ENCODE measurements at places on chromosomes 5 and 9.

GRCh38 chr9:88544245-88544644 is 9.3 kb downstream of the NXNL2 start:
- no peak for DNase-seq

- DNase-seq = no peak
These were observed 57.1 kb downstream of the IPPK start for GRCh38 chr9:92612816-92613215.

DNA sequence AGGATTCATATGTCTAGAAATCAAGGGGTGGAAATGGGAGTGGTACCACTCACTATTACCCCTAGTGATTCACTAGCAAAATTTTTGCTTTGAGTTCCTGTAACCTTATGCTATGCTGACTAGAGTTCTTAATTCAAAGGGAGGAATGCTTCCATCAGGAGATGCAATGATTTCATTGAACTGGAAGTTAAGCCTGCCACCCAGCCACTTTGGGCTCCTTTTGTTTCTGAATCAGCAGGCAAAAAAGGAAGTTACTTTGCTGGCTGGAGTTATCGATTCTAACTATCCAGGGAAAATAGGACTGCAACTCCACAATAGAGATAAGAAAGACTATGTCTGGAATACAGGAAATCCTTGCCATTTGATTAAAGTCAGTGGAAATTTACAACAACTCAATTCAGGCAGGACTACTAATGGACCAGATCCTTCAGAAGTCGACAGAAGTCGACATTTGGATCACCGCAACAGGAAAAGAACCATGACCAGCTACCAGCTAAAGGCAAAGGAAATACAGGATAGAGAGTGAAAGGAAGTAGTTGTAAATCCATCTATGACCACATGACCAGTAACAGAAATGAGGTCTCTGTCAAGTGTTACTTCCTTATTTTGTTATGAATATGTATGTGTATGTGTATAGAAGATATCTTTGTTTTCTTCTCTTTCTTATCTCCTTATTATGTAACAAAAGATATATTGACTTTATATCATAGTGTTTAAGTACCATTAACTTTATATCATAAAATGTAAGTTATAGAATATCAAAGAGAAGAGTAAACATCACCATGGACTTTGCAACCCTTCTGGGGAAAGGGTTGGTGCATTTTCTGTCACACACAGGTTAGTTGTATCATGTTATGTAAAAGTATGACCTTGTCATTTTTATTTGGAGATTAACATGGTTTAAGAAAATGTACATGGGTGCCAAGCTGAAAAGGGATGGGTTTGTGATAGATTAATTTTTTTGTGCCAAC is 198.7 kb upstream of the HAPLN1 start:
- no peak for DNase-seq

DNA sequence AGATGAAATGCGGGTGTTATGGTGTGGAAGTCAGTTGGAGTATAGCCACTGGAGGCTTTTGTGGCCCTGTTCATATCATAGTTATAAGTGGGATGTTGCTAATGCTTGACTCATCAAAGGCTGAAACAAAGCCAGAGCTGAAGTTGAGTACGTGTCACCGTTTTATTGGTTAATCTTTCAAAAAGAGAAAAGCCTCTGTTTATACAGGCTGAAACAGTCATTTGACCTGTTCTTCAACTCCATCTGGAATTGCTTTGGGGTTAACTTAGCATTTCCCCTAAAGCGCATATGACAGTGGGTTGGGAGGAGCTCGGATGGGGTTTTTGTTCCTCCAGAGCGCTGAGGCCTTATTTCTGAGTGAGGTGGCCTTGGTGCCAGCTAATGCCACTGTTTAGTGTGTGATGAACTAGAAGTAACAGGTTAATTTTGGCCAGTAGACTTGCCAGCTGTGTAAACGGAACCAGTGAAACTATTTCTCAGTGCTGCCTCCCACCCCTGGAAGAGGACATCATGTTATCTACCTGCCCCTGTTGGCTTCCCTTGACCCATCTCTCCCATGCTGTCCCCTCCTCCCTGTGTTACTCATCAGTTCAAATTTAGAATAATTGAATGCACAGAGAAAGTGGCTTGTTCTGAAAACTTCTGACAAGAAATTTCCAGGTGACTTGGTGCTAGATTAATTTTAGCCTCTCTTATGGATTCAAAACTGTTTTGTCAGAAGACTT is 34.2 kb downstream of the MTAP start:
- DNase-seq = no peak

DNA sequence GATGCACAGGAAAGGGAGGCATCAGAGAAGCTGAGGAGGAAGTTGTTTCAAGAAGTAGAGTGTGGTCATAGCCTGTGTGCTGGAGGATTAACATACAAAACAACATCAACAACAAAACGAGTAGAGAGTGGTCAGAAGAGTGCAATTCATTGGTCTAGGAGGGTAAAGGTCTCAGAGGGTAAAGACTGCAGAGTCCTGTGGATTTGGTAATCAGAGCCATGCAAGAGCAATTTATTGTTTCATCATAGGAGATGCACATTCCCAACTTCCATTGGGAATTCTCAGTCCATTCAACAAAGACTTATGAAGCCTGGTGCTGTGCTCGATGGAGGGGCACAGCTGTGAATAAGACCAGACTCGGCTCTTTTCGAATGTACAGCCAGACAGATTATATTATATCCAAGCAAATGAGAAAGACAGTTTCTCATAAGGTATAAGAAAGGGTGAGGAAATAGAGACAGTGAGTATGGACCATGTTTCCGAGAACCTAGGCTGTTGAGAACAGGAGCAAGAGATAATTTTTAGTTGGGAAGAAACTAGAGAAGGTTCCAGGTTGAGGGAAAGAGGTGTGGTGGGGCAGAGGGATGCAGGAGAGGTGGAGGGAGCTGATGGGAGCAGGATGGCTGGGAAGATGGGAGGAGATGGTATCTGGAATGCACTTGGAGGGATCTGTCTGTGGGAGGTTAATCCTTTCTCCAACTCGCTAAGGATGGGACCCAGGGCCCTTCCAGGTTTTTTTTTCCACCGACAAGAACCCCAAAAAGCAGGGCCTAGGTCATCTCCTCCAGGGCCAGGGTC is 7.9 kb upstream of the MYORG start:
- no peak for DNase-seq

GRCh38 chr5:179802207-179802883 is 4.3 kb downstream of the MGAT4B start:
- DNase-seq = no peak

DNA sequence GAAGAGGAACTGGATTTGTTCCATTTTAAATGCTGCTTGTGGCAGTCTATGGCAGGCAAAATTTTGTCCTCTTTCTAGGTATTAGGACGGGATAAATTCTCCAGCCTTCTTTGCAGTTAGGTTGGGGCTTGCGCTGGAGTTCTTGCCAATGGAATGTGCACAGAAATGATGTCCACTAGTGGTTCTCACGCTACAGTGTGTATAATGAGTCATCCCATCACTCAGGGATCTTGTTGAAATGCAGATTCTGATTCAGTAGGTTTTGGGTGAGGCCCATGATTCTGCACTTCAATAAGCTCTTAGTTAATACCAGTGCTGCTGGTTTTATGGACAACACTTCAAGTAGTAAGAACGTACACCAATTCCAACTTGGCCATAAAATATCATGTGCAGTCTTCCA is 317.6 kb upstream of the KLF4 start:
- DNase-seq = no peak

- no peak for DNase-seq
These were observed 16.6 kb upstream of the DCAF12 start for GRCh38 chr9:34143116-34143515.

DNA sequence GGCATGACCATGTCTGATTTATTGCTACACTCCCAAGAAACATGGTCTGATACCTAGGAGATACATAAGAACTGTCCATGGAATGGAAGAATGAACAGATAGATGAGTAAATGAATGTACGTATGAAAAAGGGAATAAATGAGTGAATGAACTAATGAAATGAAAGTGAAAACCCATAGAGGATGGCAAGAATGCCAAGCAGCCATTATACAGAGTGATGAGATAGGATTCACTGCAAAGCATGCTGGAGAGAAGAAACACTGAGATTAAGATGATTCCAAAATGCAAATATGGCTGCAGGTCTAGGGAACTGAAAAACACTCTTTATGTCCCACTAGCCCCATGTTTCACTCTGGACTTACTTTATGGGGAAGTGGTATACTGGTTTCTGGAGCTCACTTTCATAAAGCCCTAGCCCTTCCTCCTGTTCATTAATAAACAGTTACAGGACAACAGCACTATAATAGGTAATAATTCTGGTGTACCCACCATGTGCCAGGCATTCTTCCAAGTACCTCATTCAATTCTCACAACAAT is 170.3 kb upstream of the RAD23B start:
- DNase-seq = no peak

GRCh38 chr9:89362647-89363310 is 44.5 kb downstream of the SECISBP2 start:
- DNase-seq = no peak

- no peak for DNase-seq
These were observed 9.8 kb downstream of the PDLIM4 start for GRCh38 chr5:132267166-132267739.

DNA sequence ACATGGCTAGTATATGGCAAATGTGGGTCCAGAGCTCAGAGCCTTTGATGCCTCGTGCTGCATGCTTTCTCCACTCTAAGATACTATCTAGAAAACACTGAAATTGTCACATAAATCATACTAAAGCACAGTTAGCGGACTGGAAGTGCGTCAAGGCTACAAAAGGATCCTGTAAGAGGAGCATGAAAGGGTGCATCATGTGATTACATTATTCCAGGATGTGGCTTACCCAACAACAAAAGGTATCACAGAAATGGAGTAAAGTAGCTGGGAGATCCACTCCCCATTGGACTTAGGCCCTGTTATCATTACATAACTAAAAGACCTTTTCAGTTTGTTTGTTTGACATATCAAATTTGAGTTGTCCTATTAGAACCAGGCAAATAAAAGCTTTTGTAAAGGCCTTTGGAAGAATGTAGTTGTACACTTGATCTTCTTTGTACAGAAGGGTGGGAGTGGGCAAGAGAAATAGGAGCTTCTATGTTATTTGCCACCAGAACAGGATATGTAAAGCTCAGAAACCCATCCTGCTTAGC is 6.9 kb downstream of the SLC31A1 start:
- no peak for DNase-seq

GRCh38 chr5:97752871-97753270 is 569.8 kb upstream of the RIOK2 start:
- DNase-seq = no peak

- no peak for DNase-seq
These were observed 15.6 kb upstream of the TJP2 start for GRCh38 chr9:69158471-69158870.

All from NAMALWA (cell line).